GM19239 (cell line): ENCODE measurements at places on chromosomes 3 and 15.
A peak's percentile ranks its signal among the peaks of the same experiment; 100 is the strongest.

DNA sequence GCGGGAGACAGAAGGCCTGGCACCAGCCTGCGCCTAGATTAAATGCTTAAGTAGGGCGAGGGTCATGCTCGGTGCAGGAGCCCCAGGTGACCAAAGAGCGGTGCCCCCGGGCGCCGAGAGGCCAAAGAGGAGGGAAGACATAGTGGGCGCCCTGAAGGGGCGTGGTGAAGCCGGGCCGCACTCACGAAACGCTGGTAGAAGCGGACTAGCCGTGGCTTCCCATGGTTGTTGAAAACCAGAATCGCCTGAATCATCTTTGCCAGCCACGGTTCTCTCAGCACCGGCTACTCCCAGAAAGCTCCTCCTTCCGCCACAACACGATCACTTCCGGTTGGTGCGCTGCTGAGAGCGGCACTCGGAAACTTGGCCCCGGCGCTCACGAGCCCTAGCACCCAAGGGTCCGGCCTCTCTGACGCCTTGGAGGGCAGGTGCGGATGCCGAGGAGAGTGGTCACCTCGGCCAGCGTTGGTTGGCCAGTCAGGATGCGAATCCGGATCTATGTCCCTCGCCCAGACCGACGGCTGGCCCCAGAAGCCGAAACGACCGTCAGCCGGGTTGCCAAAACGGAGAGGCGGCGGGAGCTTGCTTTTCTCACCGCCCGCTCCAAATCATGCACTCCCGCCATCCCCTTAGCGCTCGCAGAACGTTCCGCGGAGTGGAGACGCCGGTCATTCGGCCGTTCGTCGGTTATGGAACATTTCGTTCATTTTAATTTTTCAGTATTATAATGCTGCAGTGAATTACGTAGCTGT, at the start of gene AP3S2:
TSS of gene AP3S2 (minus strand) at position 299 of the 752 bp plus-strand sequence. CDS start at position 254, 45 bp downstream.
- DNase-seq, result peak; percentile 76

GRCh38 chr3:131458653-131459052, 44.1 kb downstream of the MRPL3 start:
- DNase-seq, result no peak

DNA sequence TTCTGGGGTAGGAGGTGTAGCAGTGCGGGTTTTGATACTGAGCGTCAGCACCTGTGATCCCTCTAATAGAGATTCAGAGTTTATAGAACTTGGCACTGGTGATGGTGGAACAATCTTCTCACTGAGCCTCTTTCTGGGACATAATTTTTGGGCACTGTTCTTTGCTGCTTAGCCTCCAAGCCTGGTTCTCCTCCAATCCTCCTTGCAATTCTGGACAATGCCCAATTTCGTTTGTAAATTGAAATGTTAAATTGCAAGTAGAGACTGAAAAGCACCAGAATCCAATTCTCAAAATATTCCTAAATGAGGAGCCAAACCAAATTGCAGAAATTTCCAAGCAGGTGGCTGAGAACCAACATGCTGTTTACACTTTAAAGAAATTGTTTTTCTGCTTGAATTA, 149.8 kb upstream of the ABI3BP start:
- DNase-seq, result no peak

- DNase-seq, result no peak
These were observed 164.7 kb upstream of the SLCO3A1 start for GRCh38 chr15:91688811-91689210.

DNA sequence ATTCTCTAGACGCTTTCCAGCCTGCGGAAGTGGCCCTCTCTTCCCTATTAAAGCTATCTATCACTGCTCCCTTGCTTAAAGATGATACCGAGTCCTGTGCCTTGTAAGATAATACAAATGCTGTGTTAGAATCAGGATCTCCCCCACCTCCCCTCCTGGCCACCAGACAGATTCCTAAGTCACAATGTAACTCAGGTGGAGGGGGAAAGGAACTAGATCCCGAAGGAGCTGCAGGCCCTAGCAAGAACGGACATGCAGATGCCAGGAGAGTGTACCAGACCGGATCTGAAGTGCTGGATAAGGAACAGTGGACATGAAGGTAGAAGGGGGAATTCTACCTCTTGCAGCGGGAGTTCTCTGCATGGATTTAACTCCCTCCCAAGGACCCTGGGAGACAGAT, 230.7 kb upstream of the LYSMD4 start:
- DNase-seq, result no peak

GRCh38 chr3:176785171-176785570, 412.1 kb downstream of the TBL1XR1 start:
- DNase-seq, result no peak

DNA sequence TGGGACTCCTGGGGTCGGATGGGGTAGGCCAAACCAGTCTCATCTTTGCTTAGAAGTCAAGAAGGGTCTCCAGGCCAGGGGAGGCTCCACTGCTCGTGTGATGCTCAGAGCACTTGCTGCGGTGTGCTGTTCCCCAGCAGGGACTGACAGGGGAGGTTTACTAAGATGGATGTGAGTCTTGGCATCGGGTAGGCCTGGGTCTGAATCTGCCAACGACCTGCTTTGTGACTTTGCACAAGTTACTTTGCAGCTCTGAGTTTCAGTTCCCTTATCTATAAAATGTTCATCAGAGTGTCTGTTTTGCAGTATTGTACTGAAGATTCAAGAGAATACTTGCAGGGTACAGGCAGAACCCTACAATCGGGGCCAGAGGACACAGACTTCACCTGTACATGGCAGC, 17.3 kb upstream of the CDCP1 start:
- no peak for DNase-seq

- no peak for DNase-seq
These were observed 16.0 kb downstream of the MAP2K5 start for GRCh38 chr15:67558502-67558901.

- no peak for DNase-seq
These were observed 364.1 kb downstream of the CGGBP1 start for GRCh38 chr3:87694678-87695077.

GRCh38 chr15:39666677-39667076, 85.8 kb downstream of the THBS1 start:
- no peak for DNase-seq

DNA sequence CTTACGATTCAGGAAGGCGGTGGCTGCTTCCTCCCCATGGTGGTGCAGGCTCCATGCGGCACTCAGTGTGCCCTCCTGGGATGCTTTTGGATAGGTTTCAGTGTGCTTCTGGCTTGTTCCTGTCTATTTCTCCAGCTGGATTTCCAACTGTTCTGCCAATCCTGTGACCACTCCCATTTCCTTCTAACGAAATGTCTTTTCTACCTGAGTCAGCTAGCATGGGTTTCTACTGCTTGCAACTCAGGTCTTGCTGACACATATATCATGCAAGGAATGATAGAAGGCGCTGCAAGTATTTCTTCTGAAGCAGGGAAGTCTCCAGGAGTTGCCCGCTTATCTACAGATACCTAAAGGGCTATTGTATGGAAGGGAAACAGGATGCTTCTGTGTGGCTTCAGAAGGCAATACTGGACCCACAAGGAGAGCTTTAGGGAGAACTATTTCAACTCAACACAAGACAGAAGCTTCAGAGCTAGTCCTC, 244.4 kb downstream of the OPA1 start:
- no peak for DNase-seq

GRCh38 chr3:190514413-190515153, 698 bp downstream of the IL1RAP start:
- peak; percentile 1 for DNase-seq

GRCh38 chr15:84702961-84703482, 12.9 kb downstream of the SEC11A start:
- DNase-seq, result no peak

DNA sequence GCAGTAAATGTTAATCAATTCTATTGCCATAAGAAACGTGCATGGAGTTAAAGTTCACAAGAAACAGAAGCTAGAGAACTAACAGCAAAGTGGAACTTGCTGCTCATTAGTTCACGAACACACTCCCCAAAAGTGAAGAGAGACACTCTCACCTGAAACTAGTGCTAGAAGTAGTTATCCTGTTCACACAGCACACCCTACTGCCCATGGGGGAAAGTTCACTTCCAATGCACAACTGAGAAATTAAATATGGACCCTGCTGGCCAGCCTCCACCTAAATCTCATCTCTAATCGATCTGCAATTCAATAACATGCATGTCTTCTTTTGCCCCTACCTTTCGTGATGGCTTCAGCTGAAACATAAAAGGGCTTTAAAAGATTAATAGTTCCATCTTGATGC, 39.4 kb upstream of the FRMD4B start:
- DNase-seq, result peak; percentile 29

DNA sequence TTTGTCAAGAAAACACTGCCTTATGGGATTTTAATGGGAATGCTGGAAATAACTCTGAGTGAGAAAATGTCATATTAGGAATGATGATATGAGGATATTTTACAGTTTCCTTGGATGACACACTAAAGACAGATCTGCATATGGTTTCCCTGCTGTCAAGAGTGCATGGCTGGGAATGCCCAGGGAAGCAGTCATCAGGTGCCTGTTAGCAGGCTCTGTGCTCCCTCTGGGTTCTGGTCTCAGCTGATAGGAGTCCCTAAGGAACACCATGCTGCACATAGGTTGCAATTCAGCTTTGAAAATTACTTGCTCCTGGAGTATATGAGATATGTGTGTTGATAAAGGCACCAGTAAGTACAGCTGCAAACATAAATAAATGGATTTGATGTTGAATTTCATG, 1064.6 kb downstream of the TUSC7 start:
- no peak for DNase-seq

DNA sequence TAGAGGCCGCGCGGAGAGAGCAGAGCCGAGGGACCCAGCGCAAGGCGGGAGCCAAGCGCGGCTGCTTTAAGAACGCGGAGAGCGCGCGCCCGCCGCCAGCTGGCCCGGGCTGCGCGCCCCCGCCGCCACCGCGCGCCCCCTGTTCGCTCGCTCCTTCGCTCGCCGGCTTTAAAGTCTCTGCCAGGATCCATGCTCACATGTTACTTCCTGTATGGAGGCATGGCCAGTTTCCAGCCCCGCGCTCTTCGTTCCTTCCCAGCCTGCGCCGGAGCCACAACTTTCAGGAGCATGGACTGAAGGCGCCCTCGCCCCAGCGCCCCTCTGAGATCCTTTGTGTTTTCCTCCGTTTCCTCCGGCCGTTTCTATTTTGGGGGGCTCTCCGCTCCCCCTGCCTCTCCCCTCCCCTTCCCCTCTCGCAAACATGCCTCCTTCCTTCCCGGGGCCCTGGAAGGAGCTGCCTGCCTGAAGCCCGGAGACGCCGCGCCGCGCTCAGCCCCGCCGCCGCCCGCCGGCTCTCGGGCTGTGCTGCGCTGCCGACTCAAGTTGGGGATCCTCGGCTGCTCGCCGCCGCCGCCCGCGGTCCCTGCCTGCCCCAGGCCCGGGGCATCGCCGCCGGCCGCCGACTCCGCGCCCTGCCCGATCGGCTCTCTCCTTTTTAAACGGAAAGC, at the start of gene PTPRG:
TSS of gene PTPRG (plus strand) at position 198 of the 668 bp plus-strand sequence. CDS start 717 bp downstream, outside the sequence.
- peak; percentile 38 for DNase-seq

DNA sequence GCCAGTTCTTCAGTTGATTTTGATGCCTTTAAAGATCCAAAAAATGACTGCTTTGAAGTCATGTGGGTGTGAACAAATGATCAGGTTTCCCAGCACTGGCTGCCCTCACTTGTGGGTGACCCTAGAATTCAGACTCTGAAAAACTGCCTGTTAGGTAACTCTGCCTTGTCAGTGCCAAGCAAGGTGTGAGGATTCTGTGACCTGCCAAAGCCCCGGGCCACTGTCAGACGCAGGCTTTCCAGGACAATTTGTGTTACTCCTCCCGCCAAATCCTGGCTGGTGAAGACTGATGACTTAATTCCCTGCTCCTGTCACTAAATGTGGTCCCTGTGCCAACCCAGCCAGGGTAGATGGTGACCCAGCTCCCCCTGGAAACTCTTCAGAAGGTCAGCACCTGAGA, 99.2 kb upstream of the PSMD6 start:
- no peak for DNase-seq

GRCh38 chr3:144708437-144708836, 736.8 kb downstream of the DIPK2A start:
- DNase-seq, result no peak

- DNase-seq, result no peak
These were observed 1.0 kb downstream of the XYLB start for GRCh38 chr3:38347421-38348200.
